ENCODE measurements at places on chromosomes 7 and 10.

DNA sequence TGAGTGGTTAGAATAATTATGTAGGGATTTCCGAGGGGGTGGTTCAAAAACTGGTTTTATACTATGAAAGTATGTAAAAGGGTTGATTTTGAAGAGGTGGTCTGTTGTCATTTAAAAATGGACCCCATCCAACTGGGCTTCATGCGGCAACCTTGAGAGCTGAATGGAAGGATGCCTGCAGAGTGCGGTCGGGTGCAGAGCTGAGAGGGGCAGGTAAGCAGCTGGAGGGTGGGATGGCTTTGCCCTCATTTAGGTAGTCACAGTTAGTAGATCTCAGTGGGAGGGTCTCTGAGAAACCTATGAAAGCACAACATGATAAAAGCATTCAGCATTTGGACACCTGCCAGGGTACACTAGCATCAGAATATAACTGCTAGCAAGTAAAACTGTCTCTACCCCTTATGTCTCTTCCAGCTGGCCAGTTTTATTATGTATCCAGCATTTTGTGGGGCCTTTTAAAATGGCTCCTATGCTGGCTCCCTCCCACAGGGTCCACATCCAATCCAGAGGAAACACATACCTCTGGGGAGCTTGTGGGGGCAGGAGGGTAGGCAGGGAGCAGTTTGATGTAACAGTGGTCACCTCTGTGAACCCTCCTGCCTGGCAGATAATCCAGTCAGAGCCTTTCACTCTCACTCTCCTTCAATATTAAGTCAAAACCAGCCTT, 75.9 kb upstream of the MAGI2 start:
- DNase-seq = no peak

GRCh38 chr7:55018361-55019190, at the start of gene EGFR:
Gene EGFR, plus strand, starts transcription at chr7:55019017. Its CDS starts 261 bp downstream, at chr7:55019278.
- no peak for DNase-seq

DNA sequence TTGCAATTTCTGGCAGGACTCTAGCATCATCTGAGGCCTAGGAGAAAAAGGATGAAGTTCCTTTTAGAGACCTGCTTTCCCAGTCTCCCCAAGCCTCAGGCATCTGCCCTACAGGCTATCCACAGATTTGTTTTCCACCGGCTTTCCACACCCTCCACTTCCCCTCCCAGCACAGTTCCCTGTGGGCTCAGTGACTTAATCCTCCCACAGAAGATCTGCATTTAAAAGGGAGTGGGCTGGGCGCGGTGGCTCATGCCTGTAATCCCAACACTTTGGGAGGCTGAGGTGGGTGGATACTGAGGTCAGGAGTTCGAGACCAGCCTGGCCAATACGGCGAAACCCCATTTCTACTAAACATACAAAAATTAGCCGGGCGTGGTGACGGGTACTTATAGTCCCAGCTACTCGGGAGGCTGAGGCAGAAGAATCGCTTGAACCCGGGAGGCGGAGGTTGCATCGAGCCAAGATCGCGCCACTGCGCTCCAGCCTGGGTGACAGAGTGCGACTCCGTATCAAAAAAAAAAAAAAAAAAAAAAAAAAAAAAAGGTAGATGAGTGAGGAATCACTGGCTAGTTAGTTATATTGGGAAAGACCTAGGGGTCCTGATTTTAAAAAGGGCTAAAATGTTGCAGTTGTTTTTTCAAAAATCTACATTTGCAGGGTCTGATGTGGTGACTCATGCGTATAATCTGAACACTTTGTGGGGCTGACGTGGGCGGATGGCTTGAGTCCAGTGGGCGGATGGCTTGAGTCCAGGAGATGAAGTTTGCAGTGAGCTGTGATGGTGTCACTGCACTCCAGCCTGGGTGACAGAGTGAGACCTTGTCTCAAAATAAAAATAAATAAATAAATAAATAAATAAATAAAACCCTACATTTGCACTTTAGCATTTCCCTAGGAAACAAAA, 119.5 kb downstream of the BAMBI start:
- no peak for DNase-seq

GRCh38 chr7:80770675-80771081, 132.2 kb downstream of the CD36 start:
- DNase-seq = no peak

DNA sequence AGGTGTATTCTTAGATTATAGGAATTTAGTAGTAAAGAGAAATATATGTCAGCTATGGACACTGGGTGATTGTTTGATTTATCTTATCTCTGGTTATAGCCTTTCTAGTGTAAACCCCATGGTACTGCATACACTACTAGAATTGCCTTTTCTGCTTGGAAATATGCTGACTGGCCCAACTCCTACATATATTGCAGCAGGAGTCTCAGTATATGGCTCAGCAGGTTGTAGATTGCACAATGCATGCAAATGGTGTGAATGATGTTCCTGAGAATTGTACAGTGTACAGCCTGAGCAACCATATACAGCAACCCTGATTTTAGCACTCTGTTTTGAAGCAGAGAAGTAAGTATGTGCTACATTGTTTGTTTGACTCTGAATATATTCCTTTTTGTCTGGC, 153.4 kb upstream of the NPY start:
- no peak for DNase-seq

DNA sequence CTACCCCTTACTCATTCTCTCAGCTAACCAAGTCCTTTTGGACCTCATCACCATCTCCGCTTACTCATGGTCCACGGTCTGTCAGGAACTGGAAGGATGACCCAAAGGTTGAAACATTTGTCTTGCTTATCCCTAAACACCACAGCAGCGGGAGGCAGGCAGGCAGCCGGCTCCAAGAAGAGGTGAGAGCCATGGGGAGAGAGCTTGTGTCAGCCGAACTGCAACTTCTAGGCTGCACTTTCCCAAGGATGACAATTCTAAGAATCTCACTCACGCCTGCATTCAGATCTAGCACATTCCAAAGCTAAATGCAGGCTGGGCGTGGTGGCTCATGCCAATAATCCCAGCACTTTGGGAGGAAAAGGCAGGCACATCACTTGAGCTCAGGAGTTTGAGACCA, 86.0 kb downstream of the SPDYE5 start:
- no peak for DNase-seq

GRCh38 chr7:79412438-79412837, 41.0 kb downstream of the MAGI2 start:
- DNase-seq = no peak

- no peak for DNase-seq
These were observed 125.1 kb downstream of the ZMIZ1 start for GRCh38 chr10:79193694-79194382.

DNA sequence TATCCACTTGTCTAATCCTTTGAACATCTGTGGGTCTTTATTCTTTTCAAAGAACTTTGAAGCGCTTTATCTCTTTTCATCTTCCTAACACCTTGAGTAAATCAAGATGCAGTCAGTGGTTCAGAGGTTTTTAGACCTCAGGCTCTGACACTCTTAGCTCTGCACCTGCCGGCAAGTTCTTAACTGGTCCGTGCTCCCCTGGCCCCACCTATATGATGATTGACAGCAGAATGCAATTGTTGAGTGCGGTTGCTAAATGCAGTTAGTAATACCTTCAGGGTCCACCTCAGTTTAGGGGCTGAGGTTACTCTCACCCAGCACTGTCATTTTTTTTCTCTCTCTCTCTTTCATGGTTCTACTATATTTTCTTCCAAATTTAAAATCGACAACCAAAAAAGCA, 854.2 kb upstream of the AUTS2 start:
- DNase-seq = no peak

DNA sequence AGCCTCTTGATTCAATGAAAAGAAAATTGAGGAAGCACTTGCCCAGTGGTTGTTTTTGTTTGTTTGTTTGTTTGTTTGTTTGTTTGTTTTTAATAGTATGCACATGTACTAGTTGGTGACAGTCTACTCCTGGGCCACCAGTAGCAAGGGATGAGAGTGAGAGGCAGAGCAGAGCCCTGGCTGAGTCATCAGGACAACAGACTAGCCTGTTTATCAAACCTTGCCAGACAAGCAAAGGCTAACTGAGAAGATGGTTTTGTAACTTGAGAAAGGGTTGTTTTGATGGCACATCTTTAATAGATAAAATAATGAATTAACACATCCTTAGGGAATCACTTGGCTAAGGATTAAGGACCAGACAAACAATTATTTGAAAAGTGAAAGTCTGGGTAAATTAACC, 78.1 kb downstream of the INHBA start:
- DNase-seq = no peak

- DNase-seq = no peak
These were observed 5.1 kb downstream of the PRXL2A start for GRCh38 chr10:80413271-80413996.

DNA sequence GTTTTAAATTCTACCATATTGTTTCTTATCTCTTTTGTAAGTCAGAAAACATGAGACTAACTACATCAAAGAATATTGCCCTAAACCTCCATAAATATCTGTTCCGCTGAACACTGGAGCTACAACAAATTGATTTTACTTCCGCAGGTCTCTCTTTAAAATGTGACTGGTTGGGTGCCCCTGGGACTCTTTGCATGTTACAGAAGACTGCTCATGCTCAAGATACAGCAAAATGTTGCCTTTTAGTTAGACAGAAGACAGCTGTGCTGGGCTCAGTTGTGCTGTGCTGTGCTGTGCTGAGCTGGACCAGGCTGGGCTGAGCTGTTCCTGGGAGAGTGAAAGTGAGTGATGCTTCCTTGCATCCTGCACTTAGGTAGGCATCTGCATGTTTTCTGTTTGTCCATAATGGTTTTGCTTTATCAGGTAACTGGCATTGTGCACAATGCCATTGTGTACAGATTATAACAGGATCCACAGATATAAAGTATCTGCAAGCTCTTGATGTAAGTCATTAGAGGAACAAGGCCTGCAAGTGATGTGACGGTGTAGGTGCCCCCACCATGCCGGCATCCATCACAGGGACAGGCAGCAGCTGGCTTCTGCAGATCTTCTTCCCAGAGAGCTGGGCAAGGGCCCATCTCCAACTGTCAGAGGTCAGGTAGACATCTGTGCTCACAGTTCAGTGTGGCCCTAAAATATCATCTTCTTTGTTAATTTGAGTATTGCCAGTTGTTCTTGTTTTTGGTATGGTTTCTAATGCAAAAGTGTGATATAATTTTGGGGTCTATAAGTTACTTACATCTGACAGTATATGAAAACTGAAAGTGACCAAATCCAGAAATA, 972.5 kb upstream of the CELF2 start:
- no peak for DNase-seq

DNA sequence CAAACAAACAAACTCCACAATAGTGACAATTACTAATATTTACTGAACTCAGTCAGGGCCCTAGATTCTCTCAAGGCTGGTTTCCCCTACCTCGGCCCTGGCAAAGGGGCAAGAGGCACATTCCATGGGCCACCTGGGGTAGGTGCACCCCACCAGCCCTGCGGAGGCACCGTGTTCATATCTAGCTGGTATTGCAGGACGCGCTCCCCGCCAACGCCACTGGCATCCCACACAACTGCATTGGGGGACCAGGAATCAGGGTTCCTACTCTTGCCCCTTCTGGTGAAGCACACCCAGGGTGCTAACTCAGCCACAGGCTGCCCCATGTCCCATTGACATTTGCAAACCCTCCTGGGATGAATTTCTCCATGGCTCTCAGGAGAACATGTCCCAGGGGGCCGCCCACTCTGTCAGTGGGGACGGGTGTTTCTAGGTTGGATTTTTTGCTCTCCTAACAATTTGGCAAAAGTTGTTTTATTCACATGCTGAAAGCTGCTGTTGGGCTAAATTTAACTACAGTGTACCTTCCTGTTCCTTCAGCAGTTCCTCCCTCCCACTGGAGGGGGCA, 76.7 kb downstream of the ZRANB1 start:
- DNase-seq = no peak

- DNase-seq = no peak
These were observed 219.0 kb downstream of the CCDC3 start for GRCh38 chr10:12782537-12782936.

- DNase-seq = no peak
These were observed 138.3 kb upstream of the NAMPT start for GRCh38 chr7:106423111-106423510.

- no peak for DNase-seq
These were observed 183.9 kb upstream of the FZD1 start for GRCh38 chr7:91080351-91080750.
